ENCODE measurements at places on chromosomes 16 and 17.

DNA sequence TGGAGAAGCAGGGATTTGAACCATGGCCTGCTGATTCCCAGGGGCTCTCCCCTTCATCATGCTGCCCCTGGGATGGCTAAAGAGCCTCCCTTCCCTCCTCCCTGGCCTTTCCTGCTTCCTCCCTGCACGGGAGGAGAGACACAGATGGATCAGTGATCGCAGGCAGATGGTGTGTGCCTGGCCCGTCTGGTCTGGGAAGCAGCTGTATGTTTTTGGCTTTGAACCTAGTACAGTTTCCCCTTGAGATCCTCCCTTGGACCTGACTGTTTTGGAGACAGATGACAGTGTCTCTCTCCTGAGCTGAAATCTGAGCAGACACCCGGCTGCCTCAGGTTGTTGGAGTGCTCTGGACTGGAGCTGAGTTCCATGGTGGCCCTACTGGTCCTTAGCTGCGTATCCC, 29.0 kb upstream of the ATP2C2 start:
- no peak for DNase-seq

DNA sequence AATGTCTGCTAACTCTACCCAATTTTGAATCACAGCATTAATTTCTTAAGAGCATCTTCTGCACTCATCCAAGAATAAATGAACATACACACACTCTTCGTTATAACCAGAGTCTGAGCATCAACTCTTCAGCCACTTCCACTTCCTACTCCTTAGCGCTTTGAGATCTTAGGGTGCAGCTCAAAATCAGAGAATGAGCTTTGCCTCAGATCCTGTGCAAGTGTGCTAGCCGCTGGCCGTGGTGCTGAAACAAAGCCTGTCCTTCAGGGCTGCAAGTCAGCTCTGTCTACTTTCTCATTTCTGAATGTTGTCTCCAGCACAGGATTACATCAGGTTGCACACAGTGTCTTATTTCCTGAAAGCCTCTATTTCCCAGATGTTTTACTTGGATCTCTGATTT, 165.4 kb downstream of the AIPL1 start:
- DNase-seq: no peak

GRCh38 chr17:66146394-66146793, 45.5 kb downstream of the CEP112 start:
- no peak for DNase-seq

GRCh38 chr16:29984137-29984763, 10.6 kb downstream of the TAOK2 start:
- DNase-seq: no peak

DNA sequence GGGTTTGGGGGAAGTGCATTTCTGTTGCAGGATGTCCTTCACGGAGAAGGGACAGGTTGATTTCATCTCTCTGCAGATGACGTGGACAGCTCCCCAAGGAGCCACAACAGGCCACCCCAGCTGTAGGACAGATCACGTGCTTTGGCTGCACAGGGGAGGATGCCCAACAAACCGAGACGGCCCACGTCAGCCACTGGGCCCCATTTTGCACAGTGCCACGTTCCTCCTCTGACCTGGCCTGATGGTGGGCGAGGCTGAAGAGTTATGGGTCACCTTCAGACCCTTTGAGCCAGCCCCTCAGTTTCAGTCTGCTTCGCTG, 9.0 kb upstream of the RHBDL3 start:
- no peak for DNase-seq

GRCh38 chr16:4610011-4611005, 4.4 kb downstream of the UBALD1 start:
- DNase-seq: no peak

DNA sequence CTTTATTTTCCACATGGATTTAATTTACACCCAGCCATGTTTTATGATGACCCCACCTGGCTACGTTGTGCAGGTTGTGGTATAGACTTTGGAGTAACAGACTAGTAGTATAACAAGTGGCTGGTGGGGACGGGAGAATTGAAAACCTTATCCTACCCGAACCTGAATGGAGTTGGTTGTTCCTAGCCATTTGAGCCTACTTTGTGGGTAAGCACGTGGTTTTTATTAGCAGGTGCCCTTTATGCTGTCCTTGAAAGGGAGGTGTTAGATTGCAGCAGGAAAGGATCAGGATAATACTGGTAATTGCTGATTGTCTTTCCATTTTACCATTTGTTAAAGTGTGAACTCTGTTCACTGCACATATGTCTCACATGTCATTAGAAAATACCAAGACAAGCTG, 31.9 kb upstream of the PHAF1 start:
- DNase-seq: no peak

- no peak for DNase-seq
These were observed 34.5 kb downstream of the TUBD1 start for GRCh38 chr17:59858167-59858816.

DNA sequence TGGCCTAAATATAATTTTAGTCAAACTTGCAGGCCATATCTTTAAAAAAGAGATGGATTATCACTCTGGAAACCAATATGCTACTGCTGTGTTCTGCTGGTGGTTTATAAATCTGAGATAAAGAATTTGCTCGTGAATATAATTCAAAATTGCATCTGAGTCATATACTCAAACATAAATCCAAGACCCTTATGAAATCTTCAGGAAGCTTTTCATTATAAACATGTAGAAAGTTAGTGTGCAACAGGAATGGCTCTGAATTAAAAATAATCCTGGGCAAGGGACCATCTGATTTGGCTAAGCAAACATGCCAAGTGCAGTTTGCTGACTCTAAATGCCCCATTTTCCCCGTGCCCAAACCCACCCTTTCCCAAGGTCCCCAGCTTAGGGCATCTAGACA, 57.3 kb downstream of the TEX2 start:
- DNase-seq: no peak

- peak; percentile 11 for DNase-seq
These were observed 49.6 kb upstream of the RPL38 start for GRCh38 chr17:74153821-74154430.

GRCh38 chr17:21289902-21290571, 5.5 kb downstream of the MAP2K3 start:
- DNase-seq: peak; percentile 86

- no peak for DNase-seq
These were observed 16.7 kb downstream of the SLC26A11 start for GRCh38 chr17:80236911-80237310.

GRCh38 chr17:38334480-38335364, 9.0 kb downstream of the GPR179 start:
- DNase-seq: no peak

DNA sequence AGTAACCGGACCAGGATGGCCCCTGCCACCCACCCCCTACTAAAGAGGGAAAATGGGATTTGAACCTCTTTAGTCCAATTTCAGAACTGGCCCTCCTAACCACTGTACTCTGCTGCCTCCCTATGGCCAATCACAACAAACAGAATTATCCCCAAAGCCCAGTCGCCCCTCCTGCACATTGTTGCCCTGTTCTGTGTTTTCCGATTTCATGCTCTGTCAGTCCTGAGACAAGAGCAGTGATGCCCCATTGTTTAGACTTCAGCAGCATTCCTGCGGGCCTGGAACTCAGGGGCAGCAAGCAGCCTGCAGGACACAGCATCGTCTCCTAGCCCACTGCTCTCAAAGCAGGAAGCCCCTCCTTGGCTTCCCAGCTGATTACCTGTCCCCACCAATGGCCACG, 20.5 kb upstream of the KLHL11 start:
- DNase-seq: no peak

GRCh38 chr16:65178151-65178550, 56.3 kb upstream of the CDH11 start:
- no peak for DNase-seq

- peak; percentile 87 for DNase-seq
These were observed 19.2 kb downstream of the GJD3 start for GRCh38 chr17:40345161-40345993.

DNA sequence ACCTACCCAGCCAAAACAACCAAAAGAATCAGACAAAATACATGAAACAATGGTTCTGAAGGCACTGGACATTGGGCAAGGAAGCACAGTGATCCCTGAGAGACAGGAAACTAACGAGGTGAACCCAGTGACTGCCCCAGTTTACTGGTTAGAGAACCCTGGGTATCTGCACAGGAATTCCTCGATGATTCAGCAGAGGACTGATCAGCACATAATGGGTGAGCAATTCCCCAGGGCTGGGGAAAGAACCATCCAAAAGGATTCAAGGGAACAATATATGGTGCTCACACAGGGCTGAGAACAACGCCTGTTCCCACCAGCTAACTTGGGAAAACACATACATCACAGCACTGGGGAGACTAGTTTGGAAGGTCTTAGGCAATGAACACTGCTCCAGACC, 167.2 kb downstream of the PARN start:
- no peak for DNase-seq

DNA sequence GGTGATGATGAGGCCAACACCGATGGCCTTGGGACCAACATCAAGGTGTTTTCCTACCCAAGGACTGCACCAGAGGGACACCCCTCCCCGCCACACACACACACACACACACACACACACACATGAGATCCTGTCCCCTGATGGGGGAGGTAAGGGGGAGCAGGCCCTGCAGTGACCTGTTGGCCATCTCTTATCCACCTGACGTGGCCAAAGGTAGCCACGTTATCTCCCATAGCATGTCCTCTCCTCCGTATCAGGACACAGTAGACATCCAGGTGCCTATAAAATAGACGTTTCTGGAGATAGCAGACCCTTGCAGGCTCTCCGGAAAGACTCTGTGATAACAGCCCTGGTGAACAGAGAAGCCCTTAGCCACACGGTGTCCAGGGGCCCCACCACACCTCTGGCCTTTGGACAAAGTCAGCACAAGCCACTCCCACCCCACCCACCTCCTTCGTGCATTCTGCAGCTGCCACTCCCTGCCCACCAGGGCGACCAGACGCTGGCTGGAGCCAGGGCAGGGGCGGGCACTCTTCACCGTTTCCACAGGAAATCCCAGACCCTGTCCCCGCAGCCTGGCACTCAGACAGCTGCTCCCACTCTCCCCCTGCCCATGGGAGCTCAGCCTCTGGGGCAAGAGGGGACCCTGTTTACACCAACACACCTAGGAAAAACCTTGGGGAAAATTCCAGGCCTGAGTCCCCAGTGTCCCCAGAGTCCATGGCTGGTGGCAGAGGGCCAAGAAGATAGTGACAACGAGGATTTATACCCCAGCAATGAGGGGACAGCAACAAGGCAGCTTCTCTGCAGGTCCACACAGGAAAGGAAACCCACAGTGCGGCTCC, 15.4 kb upstream of the ENPP7 start:
- DNase-seq: no peak

DNA sequence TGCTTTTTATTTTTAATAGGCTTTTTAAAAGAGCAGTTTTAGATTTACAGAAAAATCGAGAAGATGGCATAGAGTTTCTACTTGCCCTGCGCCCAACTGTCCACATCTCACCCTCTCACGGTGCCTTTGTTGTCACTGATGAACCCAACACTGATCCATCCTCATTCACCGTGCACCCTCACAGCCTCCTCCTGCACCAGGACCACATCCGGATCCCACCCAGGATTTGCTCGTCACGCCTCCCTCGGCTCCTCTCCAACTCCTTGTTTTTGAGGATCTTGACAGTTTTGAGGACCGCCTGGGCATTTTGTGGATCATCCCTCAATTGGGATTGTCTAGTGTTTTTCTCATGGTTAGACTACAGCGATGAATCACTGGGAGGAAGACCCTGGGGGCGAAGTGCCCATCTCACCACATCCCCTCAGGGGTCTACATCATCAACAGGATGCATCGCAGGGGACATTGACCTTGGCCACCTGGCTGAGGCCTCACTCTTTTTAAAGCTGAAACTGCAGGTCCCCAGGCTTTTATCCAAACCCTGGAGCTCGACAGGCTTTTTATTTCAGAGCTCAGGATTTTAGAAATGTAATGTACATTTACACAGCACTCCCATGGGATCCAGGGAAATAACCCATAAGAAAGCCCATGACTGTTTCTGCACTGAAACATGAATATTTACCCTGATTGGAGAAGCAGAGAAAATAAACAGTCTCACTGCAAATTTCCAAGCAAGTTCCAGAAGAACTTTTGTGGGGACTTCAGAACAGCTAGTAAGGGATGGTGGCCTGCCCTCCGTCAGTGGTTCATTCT, 71.8 kb upstream of the ZNF469 start:
- DNase-seq: no peak

GRCh38 chr16:89954462-89954861, 5.9 kb downstream of the DEF8 start:
- DNase-seq: no peak

GRCh38 chr16:12719972-12720371, 83.7 kb downstream of the CPPED1 start:
- no peak for DNase-seq

GRCh38 chr17:45855691-45856336, 11.1 kb downstream of the SPPL2C start:
- no peak for DNase-seq

GRCh38 chr16:50740736-50741135, 1.1 kb upstream of the CYLD start:
- no peak for DNase-seq

- DNase-seq: no peak
These were observed 11.5 kb upstream of the TMEM132E start for GRCh38 chr17:34567691-34568465.

DNA sequence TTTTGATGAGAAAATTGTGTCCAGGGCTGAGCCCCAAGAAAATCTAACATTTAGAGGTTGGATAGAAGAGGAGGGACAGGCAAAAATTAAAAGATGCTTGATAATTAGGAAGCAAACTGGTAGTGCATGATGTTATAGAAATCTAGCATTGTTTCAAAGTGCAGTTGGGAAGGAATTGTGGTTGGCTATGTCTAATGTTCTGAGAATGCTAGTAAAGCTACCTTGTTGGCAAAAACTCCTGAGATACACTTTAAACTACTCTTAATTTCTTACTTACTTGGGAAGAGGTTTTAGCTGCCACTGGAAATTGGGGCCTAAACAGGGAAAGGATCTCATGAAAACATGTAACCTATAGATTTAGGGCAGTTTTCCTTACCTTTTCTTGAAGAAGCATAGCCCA, 48.3 kb downstream of the MAP2K4 start:
- DNase-seq: no peak

DNA sequence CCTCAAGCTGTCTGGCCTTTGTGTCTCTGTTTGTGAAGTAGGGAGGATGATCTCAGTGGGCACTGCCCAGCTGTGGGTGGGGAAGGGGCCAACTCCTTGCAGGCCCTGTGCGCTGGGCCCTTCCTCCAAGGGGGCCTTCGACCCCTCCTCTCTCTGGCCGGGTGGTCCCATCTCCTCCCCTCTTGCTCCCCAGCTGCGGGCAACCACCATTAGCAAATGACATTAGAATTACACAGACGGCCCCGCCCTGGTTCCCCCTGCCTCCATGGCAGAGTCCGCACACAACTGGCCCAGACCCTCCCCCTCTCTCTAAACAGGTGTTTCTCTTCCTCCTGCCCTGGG, 2.5 kb upstream of the SLC6A4 start:
- DNase-seq: no peak

DNA sequence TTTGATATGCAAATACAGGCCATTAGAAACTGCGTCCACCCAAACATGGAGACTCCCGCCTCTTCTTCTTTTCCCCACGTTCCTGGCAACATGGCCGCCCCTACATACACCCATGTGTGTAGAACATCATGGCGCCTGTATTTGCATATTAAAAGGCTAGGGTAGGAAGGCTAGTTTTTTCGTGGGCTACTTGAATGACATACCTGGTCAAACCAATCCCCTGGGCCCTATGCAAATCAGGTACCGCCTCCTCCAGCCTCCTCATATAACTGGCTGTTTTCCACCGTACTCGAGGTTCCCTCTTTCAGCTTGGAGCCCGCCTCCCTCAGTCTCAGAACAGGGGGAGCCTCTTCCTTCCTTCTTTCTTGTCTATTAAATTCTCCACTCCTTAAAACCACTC, 840 bp upstream of the CD300LB start:
- DNase-seq: peak; percentile 52

All from left lobe of liver (tissue), 2 donors.